NCI-H146 (cell line): ENCODE measurements at places on chromosomes 16 and 17.

DNA sequence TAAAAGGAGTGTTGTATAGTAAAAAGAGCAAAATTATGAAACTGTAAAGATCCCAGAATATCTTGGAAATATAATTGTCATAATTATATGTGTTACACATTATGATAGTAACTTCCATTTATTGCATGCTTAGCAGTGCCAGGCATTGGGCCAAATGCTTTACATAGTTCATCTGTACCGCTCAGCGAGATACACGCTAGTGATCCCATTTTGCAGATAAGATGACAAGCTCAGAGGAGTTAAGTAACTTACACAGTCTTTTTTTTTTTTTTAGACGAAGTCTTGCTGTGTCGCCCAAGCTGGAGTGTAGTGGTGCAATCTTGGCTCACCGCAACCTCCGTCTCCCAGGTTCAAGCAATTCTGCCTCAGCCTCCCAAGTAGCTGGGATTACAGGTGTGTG is 6.8 kb upstream of the EZH1 start:
- DNase-seq: no peak

DNA sequence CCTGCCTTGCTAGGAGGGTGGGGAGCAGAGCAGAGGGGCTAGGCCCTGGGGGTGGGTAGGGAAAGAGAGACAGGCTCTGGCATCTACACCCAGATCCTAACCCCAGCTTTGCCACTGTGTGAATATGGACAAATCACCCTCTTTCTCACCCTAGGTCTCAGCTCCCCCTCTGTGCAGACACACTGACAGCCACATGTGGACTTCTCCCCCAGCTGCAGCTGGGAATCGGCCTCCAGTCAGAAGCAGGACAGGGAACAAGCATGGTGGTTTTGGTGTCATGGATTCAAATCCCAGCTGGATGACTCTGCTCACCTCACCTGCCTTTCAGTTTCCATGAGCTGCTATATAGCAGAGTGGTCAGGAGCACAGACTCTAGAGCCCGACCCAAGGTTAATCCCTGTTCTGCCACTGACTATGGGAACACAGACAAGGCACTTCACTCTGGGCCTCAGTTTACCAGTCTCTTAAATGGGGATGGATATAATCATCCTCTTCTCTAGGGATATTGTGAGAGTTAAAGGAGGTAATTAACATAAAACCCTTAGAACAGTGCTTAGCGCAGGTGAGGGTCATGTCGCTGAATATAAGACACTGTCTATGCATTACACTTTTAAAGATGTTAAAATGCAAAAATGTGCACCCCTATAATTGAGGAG is 26.2 kb upstream of the MAP3K14 start:
- no peak for DNase-seq

GRCh38 chr16:77212741-77213541 is 13.7 kb downstream of the SYCE1L start:
- DNase-seq: peak; percentile 61

DNA sequence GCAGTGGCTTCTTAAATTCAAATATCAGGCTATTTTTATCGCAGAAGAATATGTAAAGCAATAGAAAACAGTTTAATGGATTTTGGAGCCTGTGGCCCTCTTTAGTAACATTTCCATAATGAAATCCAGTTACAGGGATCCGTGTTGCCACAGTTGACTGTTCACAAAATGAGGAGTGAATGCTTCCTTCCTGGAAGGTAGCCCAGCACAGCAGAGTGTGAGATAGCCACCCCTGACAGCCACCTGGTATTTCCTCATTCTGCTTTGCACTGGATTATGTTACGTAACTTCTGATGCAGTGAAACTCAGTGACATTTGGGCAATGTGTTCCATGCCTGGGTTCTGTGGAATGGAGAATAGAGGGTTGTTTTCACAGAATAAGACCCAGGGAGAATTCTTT is 517.2 kb downstream of the RBFOX1 start:
- DNase-seq: no peak

DNA sequence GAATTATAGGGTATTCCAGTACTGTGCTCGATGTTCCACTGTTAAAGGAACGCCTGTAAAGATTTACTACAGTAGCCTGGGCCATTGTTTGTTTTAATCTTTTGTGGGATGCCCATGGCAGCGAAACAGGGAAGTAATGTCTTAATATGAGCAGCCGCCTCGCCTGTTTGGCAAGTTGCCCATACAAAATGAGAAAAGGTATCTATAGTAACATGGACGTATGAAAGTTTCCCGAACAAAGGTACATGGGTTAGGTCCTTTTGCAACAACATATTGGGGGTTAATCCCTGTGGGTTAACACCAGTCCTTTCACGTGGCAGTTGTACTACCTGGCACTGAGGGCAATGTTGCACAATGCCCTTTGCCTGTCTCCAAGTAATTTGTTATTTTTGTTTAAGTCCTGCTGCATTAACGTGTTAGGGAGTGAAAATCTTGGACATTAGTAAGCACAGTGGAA is 21.1 kb upstream of the TMC5 start:
- DNase-seq: peak; percentile 85

DNA sequence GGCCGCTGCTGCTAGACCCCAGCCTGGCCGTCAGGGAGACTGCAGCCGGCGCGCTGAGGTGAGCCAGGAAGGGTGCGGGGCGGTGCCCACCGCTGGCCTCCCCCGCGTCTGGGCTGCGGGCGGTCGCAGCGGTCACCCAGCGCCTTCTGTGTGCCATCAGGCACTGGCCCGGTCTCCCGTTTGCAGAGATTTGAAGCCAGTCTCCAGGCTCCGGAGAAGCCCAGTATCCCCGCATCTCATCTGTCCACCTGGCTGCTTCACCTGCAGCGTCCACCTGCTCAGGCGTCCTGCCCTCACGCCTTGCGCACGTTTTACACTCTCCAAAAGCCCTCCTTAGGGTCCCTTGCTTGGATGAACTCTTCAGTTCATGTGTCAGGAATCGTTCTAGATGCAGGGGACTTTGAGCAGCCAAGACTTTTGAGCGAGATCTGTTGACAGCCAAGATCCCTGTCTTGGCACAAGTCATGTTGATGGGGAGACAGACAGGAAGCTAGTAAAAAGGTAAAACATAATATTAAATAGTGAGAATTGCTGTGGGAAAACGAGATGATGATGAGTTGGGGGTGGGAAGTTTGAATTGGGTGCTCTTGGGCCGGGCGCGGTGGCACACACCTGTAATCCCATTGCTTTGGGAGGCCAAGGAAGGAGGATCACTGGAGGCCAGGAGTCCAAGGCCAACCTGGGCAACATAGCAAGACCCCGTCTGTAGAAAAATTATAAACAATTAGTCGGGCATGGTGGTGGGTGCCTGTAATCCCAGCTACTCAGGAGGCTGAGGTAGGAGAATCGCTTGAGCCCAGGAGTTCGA is 916 bp downstream of the HEATR3 start:
- DNase-seq: peak; percentile 58

DNA sequence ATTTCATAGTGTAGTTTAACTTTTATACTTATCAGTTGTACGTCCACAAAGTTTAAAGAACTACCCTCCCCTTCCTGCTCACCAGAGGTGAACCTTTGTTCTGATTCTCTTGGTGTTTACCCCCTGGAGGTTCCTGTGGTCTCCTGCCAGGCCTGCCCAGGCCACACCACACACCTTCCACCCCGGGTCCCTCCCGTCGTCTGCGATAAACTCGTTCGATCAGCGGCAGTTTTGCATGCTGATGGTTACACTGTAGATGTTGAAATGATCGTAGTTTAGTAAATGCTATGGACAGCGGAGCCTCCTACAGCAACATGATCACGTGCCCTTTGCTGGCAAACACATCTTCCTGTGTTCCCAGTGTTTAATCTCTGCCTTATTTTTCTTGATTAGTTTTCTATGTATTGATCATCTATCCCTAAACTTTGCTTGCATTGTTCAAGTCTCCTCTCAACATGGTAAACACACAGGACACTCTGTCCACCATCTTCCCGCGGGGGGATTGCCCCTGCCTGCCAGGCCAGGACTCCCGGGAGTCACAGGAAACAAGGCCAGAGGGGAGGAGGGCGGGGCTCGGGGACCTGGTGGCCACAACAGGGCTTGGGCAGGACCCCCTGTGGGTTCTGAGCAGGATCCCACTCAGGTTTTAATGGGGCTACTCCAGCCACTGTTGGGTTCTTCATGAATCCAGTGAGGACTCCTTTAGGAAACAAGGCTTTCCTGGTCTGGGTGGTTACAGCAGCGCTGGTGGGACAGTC is 2.8 kb upstream of the ACSF3 start:
- DNase-seq: peak; percentile 51

- DNase-seq: no peak
These were observed 1.8 kb upstream of the ANKRD11 start for GRCh38 chr16:89491974-89492687.

DNA sequence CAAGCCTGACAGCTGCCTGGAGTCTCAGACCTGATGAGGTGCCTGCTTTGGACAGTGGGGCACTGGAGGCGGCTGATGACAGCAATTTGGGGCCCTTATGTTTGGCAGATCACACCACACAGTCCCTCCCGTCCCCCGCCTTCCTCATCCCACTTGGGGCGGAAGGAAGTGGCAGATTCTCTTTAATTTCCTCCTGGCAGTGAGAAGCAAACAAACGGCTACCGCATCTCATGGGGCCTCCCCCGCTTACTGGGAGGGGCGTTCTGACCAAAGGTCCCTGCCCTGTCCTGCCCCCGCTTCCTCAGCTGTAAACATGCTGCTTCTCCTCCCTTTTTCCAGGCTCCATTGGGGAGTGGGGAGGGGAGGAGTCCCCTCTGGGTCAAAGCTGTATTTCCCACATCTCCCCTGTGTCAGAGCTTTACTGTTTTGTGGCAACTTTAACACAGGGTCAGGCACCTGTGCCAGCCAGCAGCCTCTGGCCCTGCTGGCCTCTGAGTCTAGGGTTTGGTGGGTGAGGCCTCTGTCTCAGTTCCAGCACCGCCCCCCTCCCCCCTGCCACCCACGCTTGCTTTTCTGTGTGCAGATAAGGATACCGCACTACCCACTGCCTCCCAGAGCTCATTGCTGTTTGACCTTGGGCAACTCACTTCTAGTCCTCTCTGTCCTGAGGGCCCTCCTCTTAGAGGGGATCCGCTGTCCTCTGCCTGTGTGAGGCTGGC is 5.4 kb upstream of the NFATC3 start:
- DNase-seq: no peak

GRCh38 chr16:74568961-74569631 is 37.8 kb downstream of the GLG1 start:
- DNase-seq: no peak

GRCh38 chr16:87499189-87499486 is 6.3 kb upstream of the ZCCHC14 start:
- no peak for DNase-seq

DNA sequence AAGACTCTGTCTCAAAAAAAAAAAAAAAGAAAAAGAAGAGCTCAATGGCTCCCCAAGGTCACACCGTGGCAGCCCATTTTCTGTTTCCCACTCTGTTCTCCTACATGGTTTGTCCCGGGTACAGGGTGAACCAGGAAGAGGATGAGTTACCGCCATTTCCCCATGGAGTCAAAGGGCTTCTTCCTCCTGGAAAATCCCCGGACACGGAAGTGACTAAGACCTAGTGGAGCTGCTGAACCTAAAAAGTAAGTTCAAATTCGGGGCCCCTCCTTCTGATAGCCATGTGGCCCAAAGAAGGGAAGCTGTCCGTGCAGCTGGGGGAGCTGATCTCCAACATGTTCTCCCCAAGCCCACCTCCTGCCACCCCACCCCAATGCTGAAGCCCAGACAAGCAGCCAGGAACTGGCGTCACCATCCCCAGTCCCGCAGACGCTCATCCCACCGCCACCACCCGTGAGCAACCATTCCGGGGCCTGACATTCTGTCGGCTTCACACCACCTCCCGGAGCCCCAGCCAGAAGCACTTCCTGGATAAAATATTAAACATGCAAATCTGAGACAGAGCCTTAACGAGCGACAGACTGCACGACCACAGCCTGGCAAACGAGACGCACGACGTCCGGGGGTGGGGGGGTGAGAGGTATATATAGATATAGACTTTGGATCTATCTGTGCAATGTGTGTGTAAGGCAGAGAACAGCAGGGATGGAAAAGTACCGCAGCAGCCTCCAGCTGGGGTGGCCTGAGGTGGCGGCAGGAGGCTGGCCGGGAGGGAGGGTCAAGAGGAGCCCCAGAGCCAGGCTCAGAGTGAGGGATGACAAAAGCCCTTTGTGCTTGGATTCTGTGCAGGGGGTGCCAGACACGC is 17.6 kb downstream of the EPOP start:
- no peak for DNase-seq

GRCh38 chr17:83062818-83063671 is 16.4 kb upstream of the METRNL start:
- no peak for DNase-seq

DNA sequence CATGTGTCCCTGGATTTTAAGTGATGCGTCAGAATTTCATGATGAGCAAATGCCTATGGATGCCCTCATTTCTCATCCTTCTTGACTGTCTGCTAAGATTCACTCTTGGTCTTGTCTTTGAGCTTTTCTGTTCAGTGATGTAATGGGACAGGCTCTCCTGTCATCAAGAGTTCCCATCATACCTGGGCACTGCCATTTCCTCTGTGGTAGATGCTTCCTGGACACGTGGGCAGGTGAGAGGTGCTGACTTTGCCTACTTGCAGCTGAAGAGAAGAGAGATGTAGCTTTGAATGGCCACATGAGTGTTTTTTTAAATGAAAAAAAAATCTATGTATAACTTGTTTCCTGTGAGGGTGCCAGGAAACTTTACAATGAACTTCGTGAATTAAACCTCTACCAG is 557.7 kb downstream of the MAF start:
- no peak for DNase-seq

DNA sequence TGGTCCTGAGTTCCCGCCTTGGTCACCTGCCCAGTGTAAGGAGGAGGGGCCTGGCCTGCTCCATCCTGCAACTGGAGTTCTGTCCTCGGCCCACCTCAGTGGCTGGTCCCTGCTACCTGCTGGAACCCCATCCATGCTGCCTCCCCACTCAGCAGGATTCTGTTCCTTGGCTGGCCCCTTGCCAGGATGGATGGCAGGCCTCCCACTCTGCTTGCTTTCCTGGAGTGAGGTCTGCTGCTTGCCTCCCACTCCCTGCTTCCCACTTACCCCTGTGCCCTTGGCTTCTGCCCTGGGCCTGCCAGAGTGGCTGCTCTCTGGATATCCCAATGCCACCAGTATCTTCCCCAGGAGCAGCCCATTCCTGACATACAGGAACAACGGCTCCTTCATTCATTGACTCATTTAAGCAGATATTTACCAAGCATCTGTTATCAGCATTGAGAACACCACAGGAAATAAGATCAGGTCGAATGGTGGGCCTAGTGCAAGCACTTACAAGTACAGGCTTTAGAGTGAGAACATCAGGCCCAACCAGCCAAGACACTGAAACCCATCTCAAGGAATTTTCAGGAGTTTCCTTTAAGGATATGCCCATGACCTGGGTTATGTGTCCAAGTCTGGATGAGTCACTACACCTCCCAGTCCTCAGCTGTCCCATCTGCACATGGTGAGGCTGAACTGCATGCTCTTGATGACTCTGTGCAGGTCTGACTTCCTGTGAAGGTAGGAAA is 17.0 kb upstream of the RPRML start:
- no peak for DNase-seq

- DNase-seq: no peak
These were observed 18.5 kb upstream of the CCL23 start for GRCh38 chr17:36036235-36036634.
